ENCODE measurements at places on chromosomes 2 and 18.

DNA sequence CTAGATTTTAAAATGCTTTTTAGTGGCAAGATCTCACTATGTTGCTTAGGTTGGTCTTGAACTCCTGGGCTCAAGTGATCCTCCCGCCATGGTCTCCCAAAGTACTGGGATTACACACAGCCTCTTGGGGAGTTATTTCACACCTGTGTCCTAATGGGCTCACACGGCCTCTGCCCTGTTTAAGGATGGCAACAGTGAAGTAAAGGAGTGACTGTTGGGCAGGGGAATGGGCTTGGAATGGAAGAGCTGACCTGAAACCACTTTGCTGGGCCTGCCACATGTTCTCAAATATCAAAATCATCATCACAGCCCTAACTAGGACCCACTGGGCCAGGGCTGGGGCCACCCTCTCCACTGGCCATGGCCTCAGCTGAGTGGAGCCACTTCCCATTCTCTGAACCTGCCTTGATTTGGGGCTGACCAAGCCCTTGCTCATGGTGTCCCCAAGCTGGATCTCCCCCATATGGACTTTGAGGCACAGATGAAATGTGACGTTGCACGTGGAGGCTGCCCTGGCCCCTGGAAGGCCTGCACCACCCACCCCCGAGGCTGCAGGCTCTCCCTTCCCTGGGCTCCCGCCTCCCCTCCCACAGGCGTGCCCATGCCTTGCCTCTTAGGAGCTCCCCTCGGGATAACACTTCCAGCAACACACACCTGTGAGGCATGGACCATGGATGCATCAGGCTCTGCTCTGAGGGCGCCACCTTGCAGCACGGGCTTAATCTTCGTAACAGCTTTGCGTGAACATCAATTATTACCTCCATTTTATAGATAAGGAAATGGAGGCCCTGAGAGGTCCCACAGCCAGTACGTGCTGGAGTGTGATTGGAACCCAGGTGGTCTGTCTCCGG, 71.8 kb upstream of the SMAD7 start:
- no peak for DNase-seq

DNA sequence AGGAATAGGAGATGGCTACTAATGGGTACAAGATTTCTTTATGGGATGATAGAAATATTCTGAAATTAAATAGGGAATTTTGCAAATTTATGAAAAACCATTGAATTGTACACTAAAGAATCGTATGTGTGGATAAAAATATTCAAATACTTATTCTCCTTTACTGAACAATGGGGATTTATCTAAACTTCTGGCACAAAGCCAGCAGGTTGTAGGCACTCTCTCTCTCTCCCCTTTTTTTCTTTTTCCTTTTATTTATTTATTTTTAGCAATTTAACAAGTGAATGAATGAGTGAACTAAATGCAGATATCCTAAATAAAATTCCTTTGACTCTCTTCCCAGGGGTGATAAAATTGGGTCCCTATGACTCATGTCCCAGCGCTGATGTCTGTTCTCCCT, 21.9 kb upstream of the SCYGR2 start:
- DNase-seq, result no peak

- no peak for DNase-seq
Observed at GRCh38 chr2:25349397-25349796, 7.7 kb upstream of the DNMT3A start.

- no peak for DNase-seq
Observed at GRCh38 chr2:853203-853870, 97.3 kb upstream of the SNTG2 start.

- no peak for DNase-seq
Observed at GRCh38 chr18:31512203-31512764, 14.3 kb downstream of the DSG2 start.

DNA sequence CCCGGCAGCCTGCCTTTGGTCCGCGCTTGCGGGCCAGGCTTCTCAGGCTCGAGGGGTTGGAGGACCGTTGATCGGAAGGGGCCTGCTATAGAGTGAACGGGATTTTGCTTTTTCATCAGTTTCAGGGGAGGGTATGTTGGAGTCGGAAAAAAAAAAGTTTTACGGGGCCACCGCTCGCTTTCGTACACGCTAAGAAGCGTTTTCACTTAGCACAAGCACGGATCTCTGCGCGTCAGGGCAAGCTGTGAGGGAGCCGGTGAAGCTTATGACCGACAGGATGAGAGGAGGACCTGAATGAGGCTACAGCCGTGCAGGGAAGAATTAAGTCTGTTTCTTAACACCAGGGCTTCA, 443 bp downstream of the CPSF3 start:
- DNase-seq, result no peak

GRCh38 chr2:39705638-39706037, 39.9 kb downstream of the TMEM178A start:
- DNase-seq, result no peak

DNA sequence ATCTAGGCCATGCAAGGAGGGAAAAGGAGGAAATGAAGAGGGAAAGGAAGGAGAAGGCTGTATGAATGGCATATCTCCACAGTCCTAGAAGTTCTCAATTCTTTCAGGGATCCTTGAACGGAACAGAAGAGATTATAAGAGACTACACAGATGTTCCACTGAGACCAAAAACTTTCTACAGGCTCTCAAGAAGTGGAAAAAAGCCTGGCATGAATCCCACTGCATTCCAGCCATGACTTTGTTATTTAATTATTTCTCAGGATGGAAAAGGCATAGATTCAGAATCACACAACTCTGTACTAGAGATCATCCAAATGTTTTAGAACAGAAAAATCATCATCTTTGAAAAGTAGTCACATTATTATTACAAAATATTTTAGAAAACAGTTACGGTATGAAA, 131.7 kb upstream of the CDH20 start:
- no peak for DNase-seq

GRCh38 chr18:7848054-7848412, 280.9 kb downstream of the PTPRM start:
- DNase-seq, result no peak

- no peak for DNase-seq
Observed at GRCh38 chr2:229199267-229199666, 71.8 kb downstream of the PID1 start.

GRCh38 chr2:46012618-46013240, 284.5 kb upstream of the EPAS1 start:
- DNase-seq, result no peak

DNA sequence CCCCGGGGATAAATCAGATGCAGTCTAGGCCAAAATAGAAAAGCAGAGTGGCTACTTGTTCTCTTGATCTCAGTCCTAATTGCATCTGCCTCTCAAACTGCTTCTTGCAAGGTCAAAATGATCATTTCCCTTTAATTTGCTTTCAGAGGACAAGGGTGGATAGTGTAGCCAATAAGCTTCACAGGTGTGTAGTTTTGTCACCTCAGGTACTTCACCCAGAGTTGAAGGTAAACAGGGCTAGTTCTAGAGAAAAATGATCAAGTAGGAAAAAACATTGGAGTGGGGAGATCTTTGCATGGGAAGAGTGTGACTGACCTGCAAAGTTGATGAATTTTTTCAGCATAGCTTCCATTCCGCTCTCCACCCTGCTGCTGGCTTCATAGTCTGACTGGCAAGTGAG, 8.7 kb downstream of the ERICH2 start:
- no peak for DNase-seq

- DNase-seq, result no peak
Observed at GRCh38 chr2:98917031-98917471, 19.0 kb downstream of the CRACDL start.

- DNase-seq, result no peak
Observed at GRCh38 chr2:61277756-61278155, 115.8 kb downstream of the C2orf74 start.

DNA sequence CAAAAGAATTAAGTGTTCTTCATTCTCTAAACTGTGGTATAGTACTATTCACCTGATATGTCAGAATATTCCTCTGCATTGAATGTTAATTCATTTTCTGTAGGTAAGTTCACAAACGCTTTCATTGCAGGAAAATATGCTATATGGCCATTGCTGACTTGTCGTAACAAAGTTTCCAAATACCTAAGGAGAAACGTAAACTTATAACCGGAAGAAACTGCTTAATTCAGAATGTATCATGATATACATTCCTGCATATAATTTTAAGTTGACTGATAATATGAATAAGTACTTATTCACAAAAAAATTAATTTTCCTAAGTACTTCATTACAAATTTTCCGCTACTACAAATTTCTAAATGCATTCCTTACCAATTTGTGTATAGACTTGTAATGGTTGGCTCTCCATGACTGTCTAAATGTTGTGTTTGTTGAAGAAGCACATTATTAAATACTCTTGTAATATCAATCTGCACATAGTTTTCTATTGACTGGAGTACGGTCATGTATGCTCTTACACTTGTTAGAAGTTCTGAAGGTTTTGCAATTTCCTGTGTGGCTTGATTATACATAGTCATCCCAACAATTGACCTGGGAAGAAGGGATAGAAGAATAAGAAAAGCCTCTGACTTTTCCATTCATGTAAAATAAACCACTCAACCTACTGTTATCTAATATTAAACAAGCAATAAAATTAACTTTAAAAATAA, 85.4 kb downstream of the NCKAP1 start:
- no peak for DNase-seq

GRCh38 chr2:204282525-204282924, 262.8 kb upstream of the PARD3B start:
- no peak for DNase-seq

GRCh38 chr18:50973367-50974126, 5.7 kb downstream of the ELAC1 start:
- DNase-seq, result no peak

DNA sequence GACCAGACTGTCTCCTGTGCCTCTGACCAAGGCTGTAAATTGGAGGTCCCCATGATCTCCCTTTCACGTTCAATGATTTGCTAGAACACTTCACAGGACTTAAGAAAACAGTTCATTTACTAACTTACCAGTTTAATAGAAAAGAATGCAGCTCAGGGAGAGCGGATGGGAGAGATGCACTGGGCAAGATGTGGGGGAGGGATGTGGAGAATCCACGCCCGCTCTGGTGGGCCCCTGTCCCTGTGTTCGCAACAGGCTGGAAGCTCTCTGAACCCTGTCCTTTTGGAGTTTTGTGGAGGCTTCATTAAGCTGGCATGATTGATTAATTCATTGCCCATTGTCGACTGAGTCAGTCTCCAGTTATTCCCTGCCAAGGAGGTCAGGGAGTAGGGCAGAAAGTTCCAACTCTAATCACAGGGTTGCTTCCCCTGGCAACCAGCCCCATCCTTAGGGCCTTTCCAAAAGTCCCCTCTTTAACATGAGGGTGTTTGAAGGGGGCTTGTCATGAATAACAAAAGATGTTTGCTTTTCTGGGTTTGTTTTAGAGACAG, 257.1 kb downstream of the ACKR3 start:
- no peak for DNase-seq

- DNase-seq, result no peak
Observed at GRCh38 chr2:119464981-119465380, 33.3 kb downstream of the TMEM37 start.

DNA sequence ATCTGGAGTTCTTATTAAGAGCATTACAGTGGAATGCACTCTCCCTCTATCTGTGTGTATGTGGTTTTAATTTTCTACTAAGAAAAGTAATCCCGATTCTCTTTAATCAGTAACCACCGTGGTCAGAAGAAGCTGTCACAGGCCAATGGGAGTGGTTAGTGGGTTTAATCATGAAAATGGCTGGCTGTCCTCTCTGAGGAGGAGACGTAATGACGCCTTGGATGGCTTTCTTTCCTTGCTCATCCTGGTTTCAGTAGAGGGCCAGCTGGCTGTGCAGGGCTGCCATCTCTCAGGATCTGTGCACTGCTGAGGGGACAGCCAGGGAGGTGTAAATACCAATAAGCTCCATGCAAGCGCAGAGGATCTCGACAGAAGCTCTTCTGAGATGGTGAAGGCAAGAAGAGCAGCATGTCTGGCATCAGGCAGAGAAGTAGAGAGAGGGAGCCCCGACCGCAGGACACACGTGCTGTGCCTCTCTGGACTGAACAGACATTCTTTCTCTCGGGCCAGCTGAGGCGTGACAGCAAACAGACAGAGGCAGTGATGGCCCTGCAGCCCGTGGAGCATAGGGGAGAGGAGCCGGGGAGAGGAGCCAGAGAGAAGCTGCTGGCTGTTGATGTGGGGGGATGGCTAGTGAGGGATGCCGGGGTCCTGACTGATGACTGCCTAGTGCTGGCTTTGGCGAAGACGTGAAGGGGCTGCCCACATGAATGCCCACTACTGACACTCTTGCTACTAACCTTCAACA, 65.1 kb upstream of the DAPL1 start:
- no peak for DNase-seq

DNA sequence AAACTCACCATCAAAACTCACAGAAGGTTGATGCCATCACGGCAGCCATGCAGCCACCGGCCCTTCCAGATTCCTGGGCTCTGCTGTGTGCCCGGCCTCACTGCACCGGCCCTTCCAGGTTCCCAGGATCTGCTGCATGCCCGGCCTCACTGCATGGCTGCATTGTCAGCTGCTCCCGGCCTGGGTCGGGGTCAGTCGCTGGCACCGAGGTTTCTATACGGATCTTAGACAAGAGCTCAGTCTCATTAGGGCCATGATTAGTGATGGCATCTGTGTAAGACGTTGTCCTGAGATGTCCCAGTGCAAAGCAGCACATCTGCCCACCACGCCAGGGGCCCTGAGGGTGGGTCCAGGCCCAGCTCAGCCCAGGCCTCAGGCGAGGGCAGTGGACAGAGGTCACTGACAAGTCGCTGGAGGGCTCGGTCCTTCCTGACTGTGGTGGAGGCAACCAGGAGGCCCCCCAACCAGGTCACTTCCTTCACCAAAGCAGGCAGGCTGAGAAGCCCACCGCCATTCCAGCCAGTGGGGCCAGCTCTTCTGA, 29.4 kb downstream of the TMEM18 start:
- no peak for DNase-seq

DNA sequence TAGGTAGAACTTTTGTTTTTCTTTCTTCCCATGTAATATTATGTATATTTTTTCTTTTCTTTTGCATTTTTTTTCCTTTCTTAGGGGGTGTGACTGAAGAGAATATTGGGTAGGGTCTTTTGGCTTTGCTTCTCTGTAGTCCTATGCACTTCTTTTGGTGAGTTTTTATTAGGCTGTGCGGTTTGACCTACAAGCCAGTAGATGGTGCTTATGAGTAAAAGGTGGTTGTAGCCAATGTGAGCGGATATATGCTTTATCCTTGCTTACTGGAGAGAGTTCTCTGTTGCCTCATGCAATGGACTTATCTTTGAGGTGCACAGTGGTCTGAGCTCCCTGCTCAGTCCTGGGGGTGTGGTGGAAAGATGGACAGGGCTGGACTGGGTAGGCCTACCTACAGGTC, 52.7 kb downstream of the DSEL start:
- no peak for DNase-seq

DNA sequence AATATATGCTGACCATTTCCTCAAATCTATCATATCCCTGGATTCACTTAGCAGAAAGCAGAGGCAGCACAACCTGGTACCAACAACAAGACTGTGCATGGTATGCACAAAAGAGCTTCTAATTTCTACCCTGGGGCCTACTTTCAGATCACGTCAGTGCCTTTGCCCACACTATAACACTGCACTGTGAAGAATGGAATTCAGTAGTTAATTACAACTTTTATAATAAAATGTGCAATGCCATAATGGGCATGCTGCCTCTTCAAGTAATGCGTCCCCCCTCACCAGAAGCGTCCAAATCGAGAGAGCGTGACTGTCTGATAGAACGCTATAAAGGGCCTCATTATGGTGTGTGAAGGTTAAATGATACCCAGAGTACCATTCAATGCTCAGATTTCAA, 328.1 kb upstream of the PKDCC start:
- DNase-seq, result no peak
